ENCODE measurements at places on chromosomes 6 and 20. TPM values are rescaled to one million over a fixed set of nuclear protein-coding genes. Genes with fewer than 3 reads are reported as not detected.

Gene ROMO1
- total RNA-seq, result 348 TPM

Gene POLR1C
- 18.9 TPM for total RNA-seq

Gene KIFC1
- 2.0 TPM for total RNA-seq

Gene RCAN2
- total RNA-seq, result 5.9 TPM

Gene SRC
- total RNA-seq, result 20.6 TPM

Gene LHFPL5
- not detected for total RNA-seq

Gene CGA
- total RNA-seq, result not detected

Gene RBPJL
- total RNA-seq, result not detected

Gene HLA-G
- total RNA-seq, result not detected

Gene SSTR4
- total RNA-seq, result not detected

Gene SLC22A1
- total RNA-seq, result 0.98 TPM

- H3K36me3 ChIP-seq, result no peaks in the 10 kb centered on the region
- H3K4me3 ChIP-seq, result no peak overlapping the region
- H3K4me1 ChIP-seq, result no peaks in the 10 kb centered on the region
- no peaks in the 10 kb centered on the region for H3K27me3 ChIP-seq
- no peak overlapping the region for H3K27ac ChIP-seq
- DNase-seq, result no peak
Measured at GRCh38 chr6:6085928-6086668, 79.4 kb upstream of the NRN1 start.

GRCh38 chr6:57316581-57317059, 810 bp upstream of the PRIM2 start:
- peaks cover 4% of the 10 kb centered on the region for H3K36me3 ChIP-seq
- H3K4me3 ChIP-seq, result peak overlapping the region; percentile 62
- DNase-seq, result peak; percentile 69
- H3K4me1 ChIP-seq, result no peaks in the 10 kb centered on the region

GRCh38 chr20:3916364-3916763, 27.2 kb downstream of the PANK2 start:
- H3K4me1 ChIP-seq, result no peaks in the 10 kb centered on the region
- no peak overlapping the region for H3K27ac ChIP-seq
- DNase-seq, result no peak
- no peaks in the 10 kb centered on the region for H3K36me3 ChIP-seq
- no peaks in the 10 kb centered on the region for H3K27me3 ChIP-seq

- no peaks in the 10 kb centered on the region for H3K4me1 ChIP-seq
- no peak overlapping the region for H3K27ac ChIP-seq
- H3K36me3 ChIP-seq, result no peaks in the 10 kb centered on the region
Measured at GRCh38 chr20:14838663-14839628, 501.5 kb upstream of the FLRT3 start.

- DNase-seq, result no peak
Measured at GRCh38 chr20:58667975-58668374, 16.9 kb downstream of the STX16 start.

DNA sequence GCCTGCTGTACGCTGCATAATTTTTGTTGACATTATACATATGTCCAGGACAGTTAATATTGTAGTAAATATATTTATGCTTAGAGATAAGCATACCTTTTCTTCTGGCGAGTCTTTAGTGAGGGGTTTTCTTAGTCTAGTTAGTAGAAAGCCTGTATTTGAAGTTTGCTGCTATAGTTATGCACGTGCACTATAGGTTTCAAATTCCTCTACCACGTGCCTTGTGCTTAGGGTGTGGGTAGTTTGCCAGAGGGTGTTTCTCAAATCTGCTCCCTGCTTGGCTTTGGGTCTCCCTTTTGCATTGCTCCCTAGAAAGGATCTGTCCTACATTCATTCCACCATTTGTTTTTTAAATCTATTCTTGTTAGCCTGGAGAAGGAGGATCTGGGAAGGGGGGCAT, 181.4 kb upstream of the UFL1 start:
- H3K27me3 ChIP-seq, result no peaks in the 10 kb centered on the region
- H3K4me3 ChIP-seq, result no peak overlapping the region
- H3K4me1 ChIP-seq, result no peaks in the 10 kb centered on the region
- no peaks in the 10 kb centered on the region for H3K36me3 ChIP-seq
- H3K27ac ChIP-seq, result no peak overlapping the region

DNA sequence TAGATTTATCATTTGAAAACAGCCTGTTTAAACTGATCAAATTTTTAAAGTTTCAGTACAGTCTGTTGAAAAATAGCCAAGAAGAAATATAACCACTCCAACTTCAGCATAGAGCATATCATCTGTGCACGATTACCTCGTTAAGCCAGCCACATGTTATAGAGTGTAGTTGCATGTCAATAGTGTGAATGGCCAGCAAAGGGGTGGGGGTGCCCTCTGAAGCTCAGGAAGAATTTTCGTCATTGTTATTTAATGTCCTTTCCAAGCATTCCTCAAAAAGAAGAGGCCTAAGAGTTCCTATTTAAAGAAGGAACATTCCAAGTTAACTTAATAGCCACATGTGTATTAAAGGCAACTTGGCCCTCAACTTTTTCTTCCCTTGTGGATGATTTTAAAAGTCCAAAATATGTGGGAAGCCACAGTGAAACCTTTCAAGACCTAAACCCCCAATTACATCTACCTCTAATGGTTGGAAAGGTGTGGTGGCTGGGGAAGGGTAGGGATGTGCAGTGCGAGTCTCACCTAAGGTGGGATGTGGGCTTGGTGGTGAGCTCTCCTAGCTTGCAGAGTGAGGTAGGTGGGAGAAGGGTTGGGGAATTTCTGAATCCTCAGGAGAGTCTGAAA, 1.8 kb upstream of the CCN2 start:
- no peaks in the 10 kb centered on the region for H3K36me3 ChIP-seq
- no peak overlapping the region for H3K27ac ChIP-seq
- H3K4me3 ChIP-seq, result no peak overlapping the region
- no peaks in the 10 kb centered on the region for H3K4me1 ChIP-seq
- no peaks in the 10 kb centered on the region for H3K27me3 ChIP-seq
- DNase-seq, result no peak

- H3K4me3 ChIP-seq, result no peak overlapping the region
- H3K27ac ChIP-seq, result no peak overlapping the region
- no peaks in the 10 kb centered on the region for H3K4me1 ChIP-seq
- H3K36me3 ChIP-seq, result no peaks in the 10 kb centered on the region
Measured at GRCh38 chr20:48732081-48732829, 95.5 kb downstream of the PREX1 start.

- no peak overlapping the region for H3K4me3 ChIP-seq
- DNase-seq, result no peak
- no peak overlapping the region for H3K27ac ChIP-seq
- no peaks in the 10 kb centered on the region for H3K27me3 ChIP-seq
- H3K4me1 ChIP-seq, result no peaks in the 10 kb centered on the region
- no peaks in the 10 kb centered on the region for H3K36me3 ChIP-seq
Measured at GRCh38 chr6:123604067-123604466, 32.7 kb downstream of the TRDN start.

DNA sequence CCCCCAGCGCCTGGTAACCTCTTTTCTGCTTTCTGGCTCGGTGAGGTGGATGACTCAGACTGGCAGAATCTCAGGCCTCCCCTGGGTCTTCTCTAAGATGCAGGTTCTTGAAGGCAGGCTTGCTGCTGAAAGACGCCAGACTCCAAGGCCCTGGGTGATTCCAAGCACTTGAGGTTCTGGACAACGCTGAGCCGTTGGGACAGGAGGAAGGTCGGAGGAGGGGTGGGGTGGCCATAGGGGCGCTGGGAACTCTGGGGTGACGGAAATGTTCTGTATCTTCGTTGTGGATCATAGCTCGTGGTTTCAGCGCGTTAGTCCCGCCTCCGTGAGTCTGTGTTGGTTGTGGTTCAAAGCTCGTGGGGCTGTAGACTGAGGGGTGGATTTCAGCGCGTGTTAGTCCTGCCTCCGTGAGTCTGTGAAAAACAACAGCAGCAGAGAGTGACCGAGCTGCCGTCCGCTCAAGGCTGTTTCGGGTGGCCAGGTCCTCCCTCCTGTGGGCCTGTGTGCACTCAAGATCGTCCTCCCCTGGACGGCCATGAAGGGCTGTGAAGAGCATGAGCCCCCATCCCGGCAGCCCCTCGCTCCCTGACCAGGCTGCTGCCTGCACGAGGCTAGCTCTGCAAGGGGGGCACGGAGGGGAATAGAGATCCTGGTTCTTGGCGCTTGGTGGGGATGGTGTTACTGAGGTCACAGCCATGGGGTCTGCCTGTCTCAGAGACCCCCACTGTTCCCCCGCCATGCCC, 7.7 kb downstream of the NTSR1 start:
- H3K4me3 ChIP-seq, result no peak overlapping the region
- DNase-seq, result no peak
- no peak overlapping the region for H3K27ac ChIP-seq
- H3K4me1 ChIP-seq, result no peaks in the 10 kb centered on the region
- no peaks in the 10 kb centered on the region for H3K36me3 ChIP-seq
- peaks cover 31% of the 10 kb centered on the region for H3K27me3 ChIP-seq

GRCh38 chr6:166553563-166554271, 32.8 kb downstream of the RAMACL start:
- H3K4me3 ChIP-seq, result peak overlapping the region; percentile 7
- no peaks in the 10 kb centered on the region for H3K36me3 ChIP-seq
- no peaks in the 10 kb centered on the region for H3K4me1 ChIP-seq
- peak overlapping the region; percentile 29 for H3K27ac ChIP-seq
- DNase-seq, result no peak

DNA sequence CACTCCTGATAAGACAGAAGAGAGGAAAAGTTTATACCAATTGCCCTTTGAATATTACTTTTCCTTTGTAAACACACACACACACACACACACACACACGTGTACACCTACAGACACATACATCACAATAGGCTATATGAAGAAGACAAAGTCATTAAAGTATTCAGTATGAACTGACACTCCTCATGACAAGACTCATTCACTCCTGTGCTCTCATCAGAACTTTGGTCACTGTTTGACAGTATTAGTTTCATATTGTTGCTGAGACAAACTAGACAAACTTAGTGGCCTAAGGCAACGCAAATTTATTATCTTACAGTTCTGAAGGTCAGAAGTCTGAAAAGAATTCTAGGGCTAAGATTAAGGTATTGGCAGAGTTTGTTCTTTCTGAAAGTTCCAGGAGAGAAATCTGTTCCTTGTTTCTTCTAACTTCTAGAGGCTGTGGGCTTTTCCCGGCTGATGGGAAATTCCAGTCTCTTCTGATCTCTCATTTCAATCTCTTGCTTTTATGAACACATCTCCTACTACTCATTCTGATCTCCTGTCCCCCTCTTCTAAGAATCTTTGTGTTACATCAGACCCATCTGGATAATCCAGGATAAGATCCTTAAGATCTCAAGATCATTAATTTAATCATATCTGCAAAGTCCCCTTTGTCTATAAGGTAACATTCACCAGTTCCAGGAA, 171.3 kb downstream of the HACE1 start:
- no peak overlapping the region for H3K27ac ChIP-seq
- no peaks in the 10 kb centered on the region for H3K36me3 ChIP-seq
- no peaks in the 10 kb centered on the region for H3K4me1 ChIP-seq
- H3K4me3 ChIP-seq, result no peak overlapping the region
- DNase-seq, result no peak
- no peaks in the 10 kb centered on the region for H3K27me3 ChIP-seq

Data from breast epithelium (tissue), 4 donors.